NCI-H2107 (cell line): ENCODE measurements at places on chromosomes 4 and X.

- no peak for DNase-seq
Observed at GRCh38 chrX:103437147-103437873, 61.0 kb downstream of the BEX3 start.

DNA sequence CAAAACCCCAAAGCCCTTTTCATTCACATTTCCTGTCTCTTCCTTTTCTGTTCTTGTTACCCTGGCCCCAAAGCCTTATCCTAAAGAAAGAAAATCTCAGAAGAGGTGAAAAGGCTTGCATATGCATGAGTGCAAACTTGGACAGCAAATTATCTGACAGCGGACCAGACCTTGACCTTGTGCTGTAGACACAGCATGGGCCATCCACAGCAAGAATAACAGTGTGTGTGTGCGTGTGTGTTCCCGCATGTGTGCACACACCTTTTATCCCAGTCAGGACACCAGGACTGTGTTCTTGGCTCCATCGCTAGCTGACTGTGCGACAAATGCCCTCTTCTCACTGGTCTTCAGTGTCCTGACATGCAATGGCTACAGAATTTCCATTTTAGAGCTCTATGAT, 35.3 kb downstream of the ZBTB49 start:
- no peak for DNase-seq

DNA sequence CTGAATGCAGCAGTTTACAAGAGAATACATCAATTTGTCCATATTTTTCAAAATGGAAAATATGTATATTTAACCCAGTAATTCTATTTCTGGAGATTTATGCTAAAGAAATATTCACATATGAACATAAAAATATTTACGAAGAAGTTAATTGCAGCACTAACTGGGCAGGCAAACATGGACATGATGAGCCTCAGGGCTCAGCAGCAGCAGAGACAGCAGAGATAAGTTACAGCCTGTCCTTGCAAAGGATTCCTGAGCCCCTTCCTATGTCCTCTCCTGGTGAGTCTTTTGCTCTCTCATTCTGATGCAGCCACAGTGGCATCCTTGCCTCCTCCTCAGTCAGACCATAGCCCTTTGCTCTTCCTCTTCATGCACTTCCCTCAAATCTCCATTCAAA, 680.6 kb upstream of the CPEB2 start:
- no peak for DNase-seq

GRCh38 chrX:53421772-53422085, 725 bp downstream of the SMC1A start:
- peak; percentile 45 for DNase-seq

DNA sequence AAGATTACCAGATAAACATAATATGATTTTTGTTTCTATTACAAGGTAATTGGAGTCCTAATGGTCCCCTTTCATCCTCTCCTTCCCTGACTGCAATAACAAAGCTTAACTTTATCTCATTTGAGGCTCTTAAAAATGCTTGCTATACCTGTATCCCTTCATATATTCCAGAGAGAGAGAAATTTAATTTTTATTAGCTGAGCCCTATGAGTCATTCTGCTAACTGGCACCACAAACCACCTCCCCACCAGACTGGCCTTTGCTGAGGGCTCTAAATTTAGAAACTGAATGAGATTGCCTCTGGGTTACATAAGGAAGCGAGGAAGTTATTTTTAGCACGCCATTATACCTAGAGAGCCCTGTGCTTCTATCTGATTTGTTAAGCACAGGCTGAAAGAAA, 27.4 kb downstream of the CBLL2 start:
- peak; percentile 68 for DNase-seq

- DNase-seq: no peak
Observed at GRCh38 chr4:8046925-8047541, 107.4 kb upstream of the AFAP1 start.
